NCI-H1048 (cell line): ENCODE measurements at places on chromosomes 11 and 22.

DNA sequence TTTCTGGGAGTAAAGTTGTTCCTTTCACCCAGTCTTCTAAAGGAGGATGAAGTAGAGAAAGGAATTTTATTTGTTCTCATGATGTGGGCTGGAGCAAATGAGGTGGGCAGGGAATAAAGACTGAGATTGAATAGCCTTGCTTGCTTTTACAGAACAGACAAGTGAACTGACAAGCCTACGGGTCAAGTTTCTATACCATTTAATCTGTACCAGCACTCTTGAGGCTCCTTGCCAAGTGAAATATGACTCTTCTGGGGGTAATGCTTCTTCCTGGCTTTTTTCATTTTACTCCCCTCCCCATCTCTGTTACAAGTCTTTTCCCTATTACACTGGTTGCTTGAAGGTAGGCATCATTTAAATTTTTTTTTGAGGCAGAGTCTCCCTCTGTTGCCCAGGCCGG is 54.8 kb downstream of the CSTPP1 start:
- DNase-seq = no peak

- no peak for DNase-seq
These were observed 188.7 kb downstream of the CTTN start for GRCh38 chr11:70587075-70587389.

DNA sequence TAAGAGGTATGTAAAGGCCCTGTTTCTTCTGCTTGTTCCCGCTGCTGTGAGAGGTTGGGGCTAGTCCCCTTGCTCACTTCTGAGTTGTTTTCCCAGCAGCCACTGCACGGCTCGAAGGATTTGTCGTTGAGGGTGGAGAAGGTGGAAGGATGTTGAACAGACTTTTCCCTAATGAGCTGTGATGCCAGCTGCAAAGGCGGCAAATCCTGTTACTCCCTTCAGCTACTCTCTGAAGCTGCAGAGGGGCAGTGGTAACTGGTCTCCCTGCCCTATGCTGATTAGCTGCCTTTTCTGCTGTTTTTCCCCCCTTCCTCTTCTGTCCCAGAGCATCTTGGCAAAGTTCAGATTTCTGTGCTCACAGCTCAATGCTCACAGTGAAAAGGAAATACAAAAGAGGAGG is 90.4 kb upstream of the SLC25A18 start:
- DNase-seq = no peak

DNA sequence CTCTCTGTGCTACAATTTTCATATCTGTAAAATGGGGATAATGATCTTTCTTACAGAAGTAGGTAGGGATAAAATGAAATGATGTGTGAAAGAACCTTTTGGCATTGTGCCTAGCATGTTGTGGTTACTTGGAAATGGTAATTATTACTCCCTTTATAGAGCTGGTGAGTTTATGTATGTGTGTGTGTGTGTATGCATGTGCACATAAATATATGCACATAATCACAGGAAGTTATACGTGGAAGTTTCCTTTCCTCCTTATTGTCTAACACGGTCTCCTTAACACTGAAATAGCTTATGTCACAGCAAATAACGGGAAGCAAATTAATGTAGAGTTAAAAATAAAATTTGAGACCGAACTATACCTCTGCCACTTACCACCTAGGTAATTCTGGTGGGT is 163.7 kb upstream of the ZBED5 start:
- no peak for DNase-seq

DNA sequence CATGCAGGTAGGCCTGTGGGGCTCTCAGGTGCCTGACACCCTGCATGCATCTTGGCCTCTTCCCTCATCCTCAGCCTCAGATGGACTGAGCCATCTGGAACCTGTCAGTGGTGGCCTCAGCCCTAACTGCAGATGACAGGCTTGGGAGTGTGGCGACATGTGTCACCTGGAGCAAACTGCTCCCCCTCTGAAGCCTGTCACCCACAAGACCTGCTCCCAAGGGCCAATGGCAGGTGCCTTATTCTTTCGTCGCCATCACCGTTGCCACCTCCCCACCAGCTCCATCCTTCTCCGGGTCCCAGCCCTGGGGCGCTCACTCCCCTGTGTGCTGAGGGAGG is 3.6 kb upstream of the SEPTIN5 start:
- no peak for DNase-seq

DNA sequence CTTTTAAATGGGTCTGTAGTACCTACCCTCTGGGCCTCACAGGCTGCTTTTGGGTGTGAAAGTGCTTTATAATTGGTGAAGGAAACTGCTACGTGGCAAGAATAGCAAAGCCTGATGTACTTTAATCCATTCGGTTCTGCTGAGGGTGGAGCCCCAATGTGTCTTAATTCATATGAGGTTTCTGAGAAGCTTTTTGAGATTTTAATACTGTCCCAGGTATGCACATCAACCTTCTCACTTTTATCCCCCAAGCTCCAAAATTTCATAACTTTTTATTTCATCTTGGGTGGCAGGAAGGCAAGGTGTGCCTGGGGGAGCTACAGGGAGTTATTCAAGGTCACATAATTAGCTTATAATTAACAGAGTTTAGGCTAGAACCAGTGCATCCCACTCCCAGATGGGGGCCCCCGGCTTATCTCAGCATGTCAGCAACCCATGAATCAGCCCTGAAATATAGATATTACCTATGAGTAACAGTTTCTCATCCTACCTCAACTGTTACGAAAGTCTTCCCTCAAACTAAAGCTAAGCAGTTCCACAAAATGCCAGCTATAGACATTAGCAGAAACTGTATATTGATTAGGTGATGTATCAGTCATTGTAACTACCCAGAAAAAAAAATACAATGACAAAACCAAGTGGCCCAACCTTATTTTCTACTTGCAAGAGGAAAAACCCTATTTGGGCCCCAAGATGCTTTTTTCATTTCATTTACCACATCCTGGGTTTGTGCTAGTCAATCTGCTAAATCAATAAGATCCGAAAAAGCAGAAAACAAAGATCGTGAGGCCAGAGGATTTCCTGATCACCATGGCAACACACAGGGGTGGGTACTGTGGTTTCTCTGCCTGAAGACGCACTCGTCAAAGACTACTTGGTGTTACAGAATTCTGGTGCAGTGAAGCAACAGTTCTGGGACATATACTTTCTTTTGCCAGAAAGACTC is 26.7 kb downstream of the CD44 start:
- DNase-seq = no peak

GRCh38 chr11:16925561-16926065 is 88.6 kb downstream of the PLEKHA7 start:
- DNase-seq = no peak

GRCh38 chr11:46450846-46451477 is 59.4 kb upstream of the CHRM4 start:
- no peak for DNase-seq

GRCh38 chr22:24404561-24405275 is 22.7 kb upstream of the ADORA2A start:
- no peak for DNase-seq

- DNase-seq = no peak
These were observed 465 bp downstream of the MAPK1 start for GRCh38 chr22:21866833-21867527.

- no peak for DNase-seq
These were observed 74.0 kb upstream of the PHF21B start for GRCh38 chr22:45083659-45084305.

GRCh38 chr11:3030289-3031070 is 26.7 kb downstream of the CARS1 start:
- DNase-seq = no peak

GRCh38 chr11:106202935-106203620 is 125.6 kb downstream of the AASDHPPT start:
- DNase-seq = no peak

- peak; percentile 31 for DNase-seq
These were observed 2.2 kb downstream of the TNKS1BP1 start for GRCh38 chr11:57322256-57323166.

DNA sequence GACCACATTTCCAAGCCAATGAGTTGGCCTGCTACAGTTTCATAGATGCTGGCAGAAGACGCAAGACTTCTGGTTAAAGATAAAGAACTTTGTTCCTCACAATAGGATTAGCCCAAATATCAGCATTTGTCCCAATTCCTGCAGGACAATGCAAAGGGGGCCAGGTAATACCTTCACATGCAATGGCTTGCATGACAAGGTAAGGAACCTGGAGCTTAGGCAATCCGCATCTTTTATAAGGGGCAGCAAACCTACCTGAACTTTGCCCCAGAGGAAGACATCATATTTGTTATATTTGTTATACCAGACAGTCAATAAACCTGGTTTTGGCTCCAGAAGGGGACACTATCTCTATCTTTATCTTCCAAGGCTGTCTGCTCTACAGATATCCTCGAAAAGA is 5.3 kb downstream of the P2RY6 start:
- DNase-seq = no peak

DNA sequence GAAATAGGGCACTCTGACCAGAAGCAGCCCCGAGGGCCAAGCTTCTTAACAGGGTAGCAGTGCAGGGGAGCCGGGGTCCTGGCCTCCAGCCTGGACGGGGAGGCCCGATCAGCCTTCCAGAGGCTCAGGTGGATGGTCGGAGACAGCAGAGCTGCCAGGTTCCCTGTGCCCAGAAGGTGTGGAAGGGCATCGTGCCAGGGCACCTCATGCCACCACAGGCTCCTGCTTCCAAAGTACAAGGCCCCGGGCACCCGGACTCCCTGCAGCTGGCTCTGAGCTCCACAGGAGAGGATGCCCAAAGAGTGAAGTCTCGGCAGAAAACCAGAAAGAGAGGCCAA is 14.3 kb downstream of the EHD1 start:
- DNase-seq = no peak

DNA sequence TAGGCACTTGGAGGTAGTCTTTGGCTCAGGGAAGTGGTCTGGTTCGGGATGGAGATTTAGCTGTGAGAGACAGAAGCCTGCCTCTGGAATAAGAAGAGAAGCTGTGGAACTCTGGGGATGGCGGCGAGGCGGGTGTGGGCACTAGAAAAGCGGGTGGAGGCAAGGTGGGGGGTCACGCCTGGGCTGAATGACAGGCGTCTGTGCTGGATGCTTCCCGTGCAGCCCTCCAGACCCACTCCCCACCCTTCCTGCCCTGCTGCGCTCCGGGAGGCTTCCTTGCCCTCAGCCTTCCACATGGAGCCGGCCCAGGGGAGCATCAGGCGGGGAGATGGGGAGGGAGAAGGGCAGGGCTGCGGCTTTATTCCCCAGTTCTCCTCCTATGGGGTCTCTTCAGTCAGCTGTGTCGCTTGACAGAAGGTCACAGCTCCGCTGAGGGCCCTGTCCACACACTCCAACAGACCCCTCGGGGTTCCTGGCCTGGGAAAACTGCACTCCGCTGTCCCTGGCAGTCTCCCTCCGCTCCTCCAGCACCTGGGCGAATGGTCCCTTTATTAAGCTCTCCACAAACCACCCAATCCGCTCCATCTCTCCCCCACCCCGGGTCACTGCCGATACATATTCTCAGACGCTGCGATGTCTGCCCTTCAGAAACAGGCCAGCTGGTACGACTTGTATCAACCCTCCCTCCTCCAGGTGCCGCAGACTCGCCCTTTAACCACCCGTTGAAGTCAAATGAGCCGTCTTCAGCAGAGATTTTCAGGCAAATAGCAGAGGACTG is 6.2 kb downstream of the DNAJB13 start:
- DNase-seq = no peak

- no peak for DNase-seq
These were observed 24.4 kb upstream of the DGCR8 start for GRCh38 chr22:20055654-20056053.

GRCh38 chr11:75082601-75083216 is 14.0 kb downstream of the OR2AT4 start:
- no peak for DNase-seq

DNA sequence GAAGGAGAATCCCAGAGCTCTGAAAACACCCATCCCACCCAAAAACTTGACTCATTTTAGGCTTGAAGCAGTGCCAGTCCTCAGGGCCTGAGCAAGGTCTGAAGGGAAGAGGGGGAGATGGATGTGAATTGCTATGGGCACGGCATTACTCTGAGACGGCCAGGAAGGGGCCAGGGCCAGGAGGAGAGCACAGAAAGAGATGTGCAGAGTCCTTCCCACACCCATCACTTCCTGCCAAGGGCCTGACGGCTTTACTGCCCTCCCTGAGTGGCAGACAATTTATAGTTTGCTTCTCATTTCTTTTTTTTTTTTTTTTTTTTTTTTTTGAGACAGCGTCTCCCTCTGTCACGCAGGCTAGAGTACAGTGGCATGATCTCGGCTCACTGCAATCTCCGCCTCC is 22.5 kb downstream of the TAB1 start:
- no peak for DNase-seq

DNA sequence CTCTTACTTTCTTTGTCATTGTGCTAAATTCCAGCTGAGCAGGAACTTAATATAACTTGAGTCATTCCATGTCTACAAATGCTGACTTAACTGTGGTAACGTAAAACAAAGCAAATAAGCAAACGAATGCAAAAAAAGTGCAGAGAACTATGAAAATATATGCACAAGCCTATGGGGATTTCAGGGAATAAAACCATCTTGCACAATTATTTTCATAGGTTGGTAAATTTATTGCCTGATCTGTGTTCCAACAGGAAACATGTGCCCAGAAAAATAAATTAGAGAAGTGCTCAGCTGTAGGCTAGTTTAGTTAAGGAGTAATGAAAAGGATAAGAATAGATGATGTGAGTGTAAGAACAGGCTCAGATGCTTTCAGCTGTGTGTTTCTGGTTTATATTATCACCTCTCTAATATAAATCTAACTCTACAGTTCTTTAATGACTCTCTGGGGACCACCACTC is 1169.3 kb downstream of the LRRC4C start:
- DNase-seq = no peak

DNA sequence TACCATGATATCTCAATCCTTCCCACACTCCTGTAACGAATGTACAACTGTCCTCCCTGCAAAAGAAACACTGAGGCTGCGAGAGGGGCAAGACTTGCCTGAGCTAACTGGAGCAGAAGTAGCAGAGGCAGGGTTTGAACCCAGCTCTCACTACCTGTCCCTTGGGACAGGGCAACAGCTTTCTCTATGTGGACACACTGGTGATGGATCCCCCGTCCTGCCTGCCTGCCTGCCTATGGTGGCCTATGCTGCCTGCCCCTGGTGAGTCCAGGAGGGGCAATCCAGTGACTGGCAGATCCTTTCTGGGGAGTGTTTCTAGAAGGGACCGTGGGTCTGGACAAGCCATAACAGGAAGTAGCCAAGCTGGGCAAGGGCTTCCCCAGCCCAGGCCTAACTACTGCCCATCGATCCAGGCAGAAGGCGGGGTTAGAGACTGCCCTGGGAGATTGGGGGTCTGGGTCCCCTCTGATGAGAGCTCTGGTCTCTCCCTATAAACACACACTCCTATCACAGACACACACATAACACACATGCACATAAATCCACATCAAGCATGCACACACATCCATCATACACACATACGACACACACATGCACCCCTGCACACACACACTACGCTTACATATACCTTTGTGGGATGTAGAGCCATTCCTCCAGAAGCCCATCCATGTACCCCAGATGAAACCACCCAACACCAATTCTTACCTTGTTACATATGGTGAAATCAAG is 1.1 kb upstream of the EMID1 start:
- DNase-seq = no peak

GRCh38 chr11:47373876-47374719 is 4.2 kb downstream of the SPI1 start:
- DNase-seq = peak; percentile 50
